ENCODE measurements at places on chromosomes 11 and 22. TPM values are rescaled to one million over a fixed set of nuclear protein-coding genes. Genes with fewer than 3 reads are reported as not detected.

SYT9 gene
- total RNA-seq, result 3.1 TPM

KDM4D gene
- not detected for total RNA-seq

CTNND1 gene
- total RNA-seq, result 69.5 TPM

DNA sequence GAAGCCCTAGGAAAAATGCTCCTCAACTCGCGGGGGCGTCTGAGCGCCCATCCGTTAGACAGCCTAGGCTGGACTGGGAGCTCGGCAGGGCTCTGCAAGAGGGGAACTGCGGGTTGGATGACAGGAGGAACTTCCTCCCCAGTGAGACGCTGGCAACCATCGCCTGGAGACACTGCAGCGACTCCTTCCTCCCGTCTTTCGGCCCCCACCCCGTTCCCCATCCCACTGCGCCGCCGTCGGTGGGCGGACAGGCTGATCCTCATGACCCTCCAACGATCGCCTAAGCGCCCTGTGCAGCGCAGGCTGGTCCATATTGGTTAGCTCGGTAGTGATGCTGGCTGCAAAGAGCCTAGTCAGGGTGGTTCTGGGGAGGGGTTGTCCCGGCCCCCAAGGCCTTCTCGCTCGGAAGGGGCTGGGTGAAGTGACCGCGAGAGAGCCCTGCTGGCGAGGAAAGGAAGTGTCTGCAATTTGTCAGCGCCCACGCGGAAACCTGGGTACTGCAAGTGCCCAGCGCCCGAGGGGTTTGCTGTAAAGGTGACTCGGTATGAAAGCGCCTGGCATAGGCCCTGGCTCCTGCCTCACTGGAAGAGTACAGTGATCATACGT lies 638 bp downstream of the NRGN start:
- peaks cover 13% of the 10 kb centered on the region for H3K4me1 ChIP-seq
- no peak for DNase-seq
- H3K4me3 ChIP-seq, result peak overlapping the region; percentile 89
- H3K36me3 ChIP-seq, result no peaks in the 10 kb centered on the region
- peaks cover 3% of the 10 kb centered on the region for H3K27me3 ChIP-seq

DNA sequence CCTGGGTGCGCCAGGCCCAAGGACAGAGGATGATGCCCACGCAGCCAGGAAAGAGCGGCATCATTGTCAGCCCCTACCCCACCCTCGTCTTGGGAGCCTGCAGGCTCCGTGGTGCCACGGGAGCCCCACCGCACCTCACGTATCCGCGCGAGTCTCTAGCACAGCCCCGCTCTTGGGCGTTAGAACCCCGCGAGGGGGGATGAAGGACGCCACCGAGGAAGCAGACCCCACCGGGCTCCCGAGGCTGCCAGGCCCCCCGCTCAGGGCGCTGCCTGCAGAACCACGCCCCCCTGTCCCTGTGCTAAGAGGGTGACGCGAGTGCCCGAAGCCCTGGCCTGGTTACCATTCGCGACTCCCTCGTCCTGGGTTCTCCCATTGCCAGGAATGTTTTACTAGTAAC lies 52.3 kb upstream of the MS4A8 start:
- no peaks in the 10 kb centered on the region for H3K27me3 ChIP-seq
- no peaks in the 10 kb centered on the region for H3K4me1 ChIP-seq
- no peaks in the 10 kb centered on the region for H3K36me3 ChIP-seq
- no peak overlapping the region for H3K27ac ChIP-seq
- H3K4me3 ChIP-seq, result no peak overlapping the region

DNA sequence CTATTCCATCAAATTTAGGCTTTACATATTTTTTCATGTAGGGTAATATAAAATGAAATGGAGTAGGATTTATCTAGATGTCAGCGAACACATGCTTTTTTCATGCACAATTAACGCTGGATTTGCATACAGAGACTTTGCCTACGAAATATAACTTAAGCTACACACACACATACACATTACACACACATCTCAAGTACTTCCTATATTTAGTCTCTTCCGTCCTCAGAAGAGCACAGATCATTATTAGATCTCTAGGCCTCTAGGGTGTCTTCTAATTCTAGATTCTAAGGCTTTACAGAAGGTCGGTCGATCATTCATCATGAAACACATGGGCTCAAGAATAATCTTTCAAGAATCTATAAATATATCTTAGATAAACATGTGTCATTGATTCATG lies 3.8 kb upstream of the MS4A13 start:
- H3K27ac ChIP-seq, result no peak overlapping the region
- DNase-seq, result no peak
- no peaks in the 10 kb centered on the region for H3K36me3 ChIP-seq
- H3K4me1 ChIP-seq, result no peaks in the 10 kb centered on the region
- no peaks in the 10 kb centered on the region for H3K27me3 ChIP-seq

DNA sequence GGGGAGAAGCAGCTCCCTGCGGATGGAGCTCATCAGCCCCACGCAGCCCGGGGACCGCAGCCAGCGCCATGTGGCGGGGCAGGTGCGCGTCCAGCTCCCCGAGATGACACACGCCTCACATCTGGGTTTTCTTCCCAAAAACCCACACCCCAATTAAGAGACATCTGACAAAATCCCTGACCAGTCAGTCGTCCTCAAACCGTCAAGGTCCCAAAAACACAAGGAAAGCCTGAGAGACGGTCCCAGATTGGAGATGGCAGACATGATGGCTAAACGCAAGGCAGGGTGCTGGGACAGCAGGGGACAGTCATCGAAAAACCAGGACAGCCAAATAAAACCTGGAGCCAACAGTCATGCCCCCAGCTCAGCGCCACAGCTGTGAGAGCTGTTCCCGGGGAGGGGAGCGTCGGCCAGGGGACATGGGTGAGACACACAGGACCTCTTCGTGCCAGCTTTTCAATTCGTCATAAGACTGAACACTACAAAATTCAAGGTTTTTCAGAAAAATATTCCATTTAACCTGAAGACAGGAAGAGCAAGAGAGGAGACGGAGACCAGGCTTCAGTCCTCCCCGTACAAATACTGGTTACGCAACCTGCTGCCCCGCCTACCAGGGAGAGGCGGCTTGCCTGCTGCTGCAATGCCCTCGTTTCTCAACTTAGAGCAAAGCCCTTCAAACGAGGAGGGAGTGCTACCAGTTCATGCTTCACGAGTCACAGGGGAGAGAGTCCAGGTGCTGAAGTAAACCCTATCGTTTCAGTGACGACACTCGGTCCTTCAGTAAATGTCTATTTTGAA lies 10.5 kb downstream of the TOLLIP start:
- no peak overlapping the region for H3K4me3 ChIP-seq
- DNase-seq, result peak; percentile 85
- no peak overlapping the region for H3K27ac ChIP-seq
- H3K4me1 ChIP-seq, result peaks cover 9% of the 10 kb centered on the region

DNA sequence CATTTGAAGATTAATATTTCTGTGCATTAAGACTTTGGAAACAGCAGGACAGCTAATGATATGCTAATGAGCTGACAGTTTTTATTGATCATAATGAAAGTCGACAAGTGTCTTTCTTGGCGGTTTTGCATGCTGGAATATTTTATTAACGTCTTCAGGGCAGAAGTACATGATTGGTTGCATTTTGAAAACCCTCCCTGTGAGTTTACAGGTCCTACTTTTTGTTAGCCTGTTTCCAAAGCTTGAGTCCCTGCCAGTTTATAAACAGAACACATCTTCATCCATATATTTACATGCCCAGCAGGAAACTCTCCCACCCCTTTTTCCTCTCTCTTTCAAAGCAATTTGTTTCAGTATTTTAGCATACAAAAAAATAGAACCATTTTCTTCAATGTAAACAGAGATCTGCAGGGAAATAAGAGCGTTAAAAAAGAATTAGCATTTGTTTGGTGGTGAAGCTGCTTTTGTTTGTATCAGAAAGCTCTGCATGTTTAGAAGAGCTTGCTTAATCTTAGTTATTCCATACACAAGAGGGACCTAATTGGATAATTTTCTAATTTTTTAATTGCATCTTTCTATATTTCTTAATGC lies 243.6 kb downstream of the NELL1 start:
- DNase-seq, result no peak
- no peaks in the 10 kb centered on the region for H3K27me3 ChIP-seq
- H3K4me3 ChIP-seq, result no peak overlapping the region
- H3K27ac ChIP-seq, result no peak overlapping the region

DNA sequence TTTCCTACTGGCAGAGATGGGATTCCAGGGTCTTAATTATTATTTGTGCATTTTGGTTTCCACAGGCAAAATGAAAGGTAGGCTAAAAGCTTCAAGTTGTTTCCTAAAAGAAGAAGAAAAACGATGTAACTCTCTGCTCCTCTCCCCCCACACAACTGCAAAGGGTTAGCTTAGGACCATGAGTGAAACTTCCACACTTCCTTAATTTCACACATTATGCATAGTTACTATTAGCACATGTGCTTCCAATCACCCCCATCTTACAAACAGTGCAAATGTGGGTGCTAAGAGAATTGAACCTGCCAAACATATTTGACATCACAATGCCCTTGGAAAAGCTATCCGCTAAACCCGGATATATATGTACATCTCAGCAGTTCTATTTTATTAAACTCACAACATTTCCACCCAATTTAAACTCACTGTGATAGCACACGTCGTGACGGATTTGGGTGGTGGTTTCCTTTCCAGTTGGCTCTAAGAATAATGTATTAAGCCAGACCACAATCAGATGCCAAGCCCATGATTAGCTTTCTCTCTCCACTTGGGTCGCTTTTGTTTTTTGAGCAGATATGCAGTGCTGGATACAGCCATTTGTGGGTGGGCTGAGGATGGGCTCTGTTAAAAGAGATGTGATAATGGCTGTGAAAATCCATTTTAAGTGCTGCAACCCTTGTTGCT lies 245.0 kb upstream of the POU2AF2 start:
- no peak for DNase-seq
- no peaks in the 10 kb centered on the region for H3K4me1 ChIP-seq
- no peak overlapping the region for H3K4me3 ChIP-seq
- no peaks in the 10 kb centered on the region for H3K36me3 ChIP-seq

DNA sequence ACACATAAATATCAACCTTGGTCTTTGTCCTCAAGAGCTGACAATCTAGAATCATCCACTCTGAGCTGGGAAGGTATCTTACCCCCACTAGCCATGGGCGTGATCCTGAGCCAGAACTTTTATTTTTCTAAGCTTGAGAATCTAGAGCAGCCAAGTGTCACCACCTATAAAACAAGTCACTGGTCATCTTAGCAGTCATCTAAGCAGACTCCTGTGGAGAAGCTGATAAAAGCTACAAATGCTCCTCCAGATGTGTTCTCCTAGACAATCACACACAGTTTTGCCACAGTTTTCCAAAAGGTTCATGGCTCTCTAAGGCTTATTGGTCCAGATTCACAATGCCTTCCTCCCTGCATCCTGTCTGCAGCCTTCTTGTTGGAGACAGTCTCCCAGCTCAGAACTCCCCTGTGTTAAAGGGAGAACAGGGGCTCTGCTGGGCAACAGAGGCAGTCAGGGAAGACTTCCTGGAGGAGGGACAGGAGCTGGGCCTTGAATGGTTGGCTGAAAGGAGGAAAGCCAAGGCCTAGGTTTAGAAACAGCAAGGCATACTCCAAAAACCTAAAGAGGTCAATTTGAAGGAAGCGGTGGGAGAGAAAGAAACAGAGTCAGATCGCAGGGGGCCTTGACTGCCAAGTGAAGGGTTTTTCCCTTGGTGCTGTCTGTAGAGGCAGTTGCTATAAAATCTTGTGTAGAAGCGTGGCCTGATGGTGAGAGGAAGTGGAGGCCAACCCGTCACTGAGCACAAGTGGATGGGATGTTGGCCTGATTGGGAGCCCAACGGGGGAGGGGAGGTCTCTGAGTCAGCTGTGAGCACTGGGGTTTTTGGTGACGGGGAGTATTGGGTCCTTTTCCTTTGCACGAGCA lies 42.0 kb downstream of the ALX4 start:
- H3K27me3 ChIP-seq, result no peaks in the 10 kb centered on the region
- DNase-seq, result no peak
- H3K27ac ChIP-seq, result no peak overlapping the region
- no peak overlapping the region for H3K4me3 ChIP-seq
- no peaks in the 10 kb centered on the region for H3K36me3 ChIP-seq

GRCh38 chr22:46134111-46134705 lies 16.1 kb upstream of the PPARA start:
- no peak overlapping the region for H3K27ac ChIP-seq
- H3K4me3 ChIP-seq, result no peak overlapping the region
- H3K36me3 ChIP-seq, result no peaks in the 10 kb centered on the region
- no peaks in the 10 kb centered on the region for H3K27me3 ChIP-seq

Measured in ascending aorta (tissue), 2 donors.